ENCODE measurements at places on chromosomes 11 and 22.

- DNase-seq = peak; percentile 95
Observed at GRCh38 chr11:925496-926301, at the start of gene AP2A2. Gene AP2A2, plus strand, starts transcription at chr11:925870. Its CDS starts 152 bp downstream, at chr11:926022.

DNA sequence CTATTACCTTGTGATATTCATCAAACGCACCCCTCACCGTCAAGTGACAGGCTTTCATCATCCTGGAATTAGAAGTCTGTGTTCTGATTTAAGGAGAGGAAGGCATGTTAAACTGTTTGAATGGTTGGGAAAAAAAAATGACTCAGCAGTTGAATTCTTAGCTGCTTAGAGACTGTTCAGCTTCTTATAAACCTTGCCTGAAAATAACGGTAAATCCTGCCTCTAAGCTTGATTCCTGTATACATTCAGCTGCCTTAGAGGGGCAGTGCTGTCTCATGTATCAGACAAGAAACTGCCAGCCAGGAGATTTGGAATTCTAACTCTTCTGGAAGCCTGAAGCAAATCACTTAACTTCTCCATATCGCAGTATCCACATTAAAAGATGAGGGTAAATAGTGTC lies 437.4 kb downstream of the JRKL start:
- DNase-seq = no peak

DNA sequence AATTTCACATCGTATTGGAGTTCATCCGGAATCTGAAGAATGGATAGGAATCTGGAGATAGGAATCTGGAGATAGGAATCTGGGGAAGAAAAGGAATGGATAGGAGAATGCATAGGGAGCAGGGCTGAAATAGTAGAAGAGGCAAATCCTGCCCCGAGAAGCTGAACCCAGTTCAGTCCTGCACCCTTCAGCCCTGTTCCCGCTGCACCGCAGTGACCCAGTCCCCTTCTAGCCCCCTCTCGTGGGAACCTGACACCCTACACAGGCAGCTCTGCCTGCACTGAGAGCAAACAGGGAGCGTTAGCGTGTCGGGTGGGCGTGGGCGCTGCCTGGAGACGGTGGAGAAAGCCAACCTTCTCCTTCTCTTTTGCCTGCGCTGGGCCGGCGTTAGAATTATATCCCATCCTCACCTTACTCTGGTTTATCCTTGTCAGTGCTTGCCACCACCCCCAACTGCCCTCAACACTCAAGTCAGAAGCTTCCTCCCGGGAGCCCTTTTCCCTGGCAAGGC lies 1.0 kb upstream of the CCKBR start:
- DNase-seq = no peak

GRCh38 chr11:110475671-110476070 lies 45.9 kb downstream of the FDX1 start:
- no peak for DNase-seq

GRCh38 chr11:45320371-45320770 lies 34.2 kb upstream of the SYT13 start:
- DNase-seq = no peak

DNA sequence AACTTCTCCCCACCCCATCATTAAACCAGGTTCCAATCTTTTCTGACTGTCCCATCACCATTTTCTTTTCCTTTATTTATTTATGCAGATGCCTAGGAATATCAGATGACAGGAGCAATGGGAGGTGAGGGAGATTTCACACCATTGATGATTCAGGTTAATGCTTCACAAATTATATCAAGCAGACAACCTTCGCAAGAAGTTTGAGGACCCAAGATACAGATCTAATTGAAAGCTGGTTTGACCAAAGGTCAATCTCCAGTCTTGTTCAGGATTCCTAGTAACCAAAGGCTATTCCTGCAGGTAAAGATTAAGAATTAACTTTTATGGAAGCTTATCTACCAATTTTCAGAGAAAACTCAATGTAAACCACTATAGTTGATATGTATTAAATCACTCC lies 54.4 kb downstream of the SLC35F2 start:
- DNase-seq = no peak

- no peak for DNase-seq
Observed at GRCh38 chr11:66717925-66718319, 11.1 kb downstream of the SPTBN2 start.

- DNase-seq = no peak
Observed at GRCh38 chr11:110242188-110242587, 54.2 kb downstream of the RDX start.

- no peak for DNase-seq
Observed at GRCh38 chr11:57085611-57086010, 96.1 kb upstream of the LRRC55 start.

- no peak for DNase-seq
Observed at GRCh38 chr11:36023922-36024321, 80.1 kb downstream of the LDLRAD3 start.

DNA sequence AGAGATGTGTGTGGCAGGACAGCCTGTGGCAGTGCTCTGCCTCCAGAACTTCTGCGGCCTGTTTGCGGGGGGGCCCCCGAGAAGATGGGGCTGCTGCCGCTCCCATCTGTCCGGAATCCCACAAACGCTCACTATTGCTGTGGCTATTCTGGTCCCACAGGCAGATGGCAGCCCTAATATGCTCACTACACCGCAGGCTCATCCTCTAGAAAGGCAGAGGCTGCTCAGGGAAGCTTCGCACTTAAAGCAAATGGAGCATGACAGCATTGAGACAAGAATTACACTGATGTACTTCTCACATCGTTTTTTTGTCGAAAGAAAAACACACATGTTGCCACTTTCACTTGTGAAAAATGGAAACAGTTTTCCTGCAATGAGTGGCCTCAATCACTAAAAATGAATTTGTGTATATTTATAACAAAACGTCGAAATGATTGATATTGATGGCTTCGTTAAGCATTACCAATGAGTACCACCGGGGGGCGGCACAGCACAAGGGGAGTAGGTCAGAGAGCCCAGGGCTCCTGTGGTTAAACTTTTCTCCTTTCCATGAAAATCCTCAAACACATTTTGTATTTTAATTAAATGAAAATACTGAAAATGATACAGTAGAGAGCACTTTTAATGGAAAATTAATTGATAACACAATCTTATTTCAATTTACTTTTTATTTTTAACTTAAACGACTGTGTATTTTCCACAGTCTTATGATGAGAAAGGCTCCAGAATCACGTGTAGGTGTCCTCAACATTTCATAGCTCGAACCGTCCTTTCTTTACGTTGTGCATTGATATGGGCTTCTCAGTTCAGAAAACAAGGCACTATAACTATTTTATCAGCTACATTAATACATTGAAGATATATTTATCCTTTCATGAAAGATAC lies 69.1 kb downstream of the CTTN start:
- DNase-seq = peak; percentile 57

Data from germinal center (tissue), 1 donor.